ENCODE measurements at places on chromosomes 7 and 10.
A peak's percentile ranks its signal among the peaks of the same experiment; 100 is the strongest.

GRCh38 chr7:4189131-4189570 is 492.9 kb upstream of the FOXK1 start:
- peak; percentile 83 for DNase-seq

GRCh38 chr7:44633254-44634186 is 27.1 kb downstream of the OGDH start:
- DNase-seq, result peak; percentile 92

DNA sequence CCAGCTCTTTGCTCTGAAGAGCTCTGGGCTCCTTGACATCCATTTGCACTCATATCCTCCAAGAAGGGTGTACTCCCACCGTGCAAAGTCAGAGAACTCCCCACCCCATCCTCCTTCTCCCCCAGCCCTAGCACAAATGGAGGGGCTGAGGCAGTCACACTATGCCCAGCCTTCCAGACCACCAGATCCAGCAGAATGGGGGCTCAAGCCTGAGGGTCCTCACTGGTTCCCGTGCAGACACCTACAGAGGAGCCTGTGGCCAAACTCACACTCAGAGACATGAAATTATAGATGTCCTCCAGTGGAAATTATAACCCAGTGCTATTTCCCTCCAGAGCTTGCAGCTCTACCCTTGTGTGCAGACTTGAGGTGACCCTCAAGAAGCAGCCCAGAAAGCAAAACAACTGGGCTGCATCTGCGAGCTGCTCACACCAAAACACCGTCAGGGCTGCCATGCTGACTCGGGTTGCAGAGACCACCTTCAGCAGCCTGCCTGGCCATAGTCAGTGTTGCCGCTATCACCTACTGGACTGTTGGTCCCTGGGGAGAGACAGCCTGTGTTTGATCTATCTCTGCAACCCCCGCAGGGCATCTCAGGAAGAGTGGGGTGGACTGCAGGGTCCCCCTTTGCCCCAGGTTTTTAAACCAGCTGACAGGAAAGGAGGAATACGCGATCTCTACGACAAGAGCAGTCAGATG is 7.4 kb downstream of the ZNF488 start:
- DNase-seq, result no peak

DNA sequence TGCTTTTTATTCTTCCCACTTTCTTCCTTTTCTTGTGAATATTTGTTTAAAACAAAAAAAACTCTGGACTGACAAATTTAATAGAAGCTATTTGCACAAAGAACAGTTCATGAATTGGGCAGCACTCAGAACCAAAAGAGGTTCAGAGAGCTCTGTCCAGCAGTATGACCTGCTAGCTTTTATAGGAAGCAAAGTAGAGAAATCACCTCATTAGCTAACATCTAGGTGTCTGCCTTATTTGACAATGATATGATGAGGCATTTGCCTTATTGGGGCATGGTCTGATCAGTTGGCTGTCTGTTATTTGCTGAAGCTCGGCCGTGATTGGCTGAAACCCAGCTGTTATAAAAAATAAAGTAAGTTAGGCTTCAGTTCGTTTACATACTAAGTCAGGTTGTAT is 819 bp upstream of the TRIM4 start:
- no peak for DNase-seq

DNA sequence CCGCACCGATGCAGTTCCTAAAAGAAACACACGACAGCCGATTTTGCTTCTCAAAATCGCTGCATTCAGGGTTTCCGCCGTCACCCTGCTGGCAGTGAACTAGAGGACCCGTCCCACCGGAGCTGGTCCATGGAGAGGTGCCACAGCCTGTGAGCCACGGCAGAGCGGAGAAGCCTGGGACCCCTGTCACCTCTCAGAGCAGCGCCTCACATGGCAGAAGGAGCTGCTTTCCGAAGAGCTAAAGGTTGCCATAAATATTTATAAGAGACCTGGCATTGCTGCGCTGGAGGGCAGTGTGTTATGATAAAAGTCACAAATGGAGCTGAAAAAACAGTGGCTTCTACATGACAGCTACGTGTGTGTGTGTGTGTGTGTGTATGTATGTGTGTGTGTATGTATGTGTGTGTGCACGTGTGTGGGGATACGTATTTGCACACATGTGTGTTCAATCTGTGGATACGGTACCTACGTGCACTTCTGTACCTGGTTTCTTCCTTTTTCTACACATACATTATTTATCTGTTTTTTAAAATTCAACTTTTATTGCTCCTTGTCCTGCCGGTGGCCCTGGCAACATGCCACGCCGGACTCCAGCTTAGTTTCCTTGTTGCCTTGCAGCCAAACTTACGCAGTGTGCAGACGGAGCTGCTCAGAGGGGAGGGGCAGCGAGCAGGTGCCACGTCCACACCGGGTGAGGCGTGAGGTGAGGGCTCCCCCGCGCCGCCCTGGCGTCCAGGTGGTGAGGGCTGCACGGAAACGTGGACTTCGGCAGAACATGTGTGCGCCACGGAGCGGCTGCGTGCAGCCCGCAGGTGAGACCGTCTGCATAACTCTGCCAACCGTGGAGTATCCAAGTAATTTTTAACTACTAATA is 115.2 kb upstream of the PITRM1 start:
- peak; percentile 66 for DNase-seq

DNA sequence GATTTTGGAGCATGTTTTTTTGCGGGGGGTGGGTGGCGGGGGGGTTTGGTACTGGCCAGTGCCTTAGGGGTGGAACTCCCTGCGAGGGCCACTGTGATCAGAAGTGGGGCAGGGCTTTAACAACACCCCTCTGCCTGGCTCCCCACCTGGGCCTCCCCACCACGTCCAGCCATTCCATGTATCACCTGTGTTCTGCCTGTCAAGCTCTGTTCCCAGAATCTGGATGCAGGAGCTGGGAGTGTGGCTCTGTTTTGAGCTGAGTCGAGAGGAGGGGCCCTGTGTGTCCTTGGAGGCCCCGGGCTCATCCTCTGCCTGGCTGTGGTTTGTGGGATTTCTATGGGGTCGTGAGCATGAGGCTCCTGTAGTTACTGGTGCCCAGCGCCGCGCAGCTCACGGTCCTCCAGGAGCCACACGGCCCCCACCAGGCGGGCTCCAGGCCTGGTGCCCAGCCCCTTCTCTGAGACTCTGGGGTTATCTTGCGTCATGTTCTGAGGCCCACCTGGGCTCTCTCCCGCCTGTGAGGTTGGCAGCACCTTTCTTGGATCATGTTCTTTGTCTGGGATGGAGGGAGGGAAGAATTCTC is 29.6 kb downstream of the PFKFB3 start:
- no peak for DNase-seq

GRCh38 chr7:24130631-24131030 is 153.4 kb upstream of the NPY start:
- no peak for DNase-seq

DNA sequence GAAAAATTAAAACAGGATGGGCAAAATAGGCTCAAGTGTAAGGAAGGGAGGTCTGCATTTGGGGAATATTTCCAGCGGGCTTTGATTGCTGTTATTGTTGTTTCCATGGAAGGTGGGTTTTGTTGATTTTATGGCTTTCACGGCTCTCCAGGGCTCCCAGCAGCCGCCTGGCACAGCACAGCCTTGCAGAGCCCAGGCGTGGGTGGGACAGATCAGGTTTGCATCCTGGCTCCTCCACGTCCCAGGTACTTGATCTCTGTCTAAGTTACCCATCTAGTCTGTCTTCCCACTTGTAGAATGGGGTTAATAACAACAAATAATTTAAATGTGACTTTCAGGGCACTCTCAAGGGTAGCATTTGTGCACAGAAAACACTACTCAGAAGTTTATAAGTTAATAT is 45.2 kb downstream of the HTR5A start:
- no peak for DNase-seq

- DNase-seq, result no peak
Observed at GRCh38 chr10:15341502-15342128, 29.5 kb downstream of the FAM171A1 start.

- DNase-seq, result no peak
Observed at GRCh38 chr7:157017603-157018327, 7.3 kb upstream of the MNX1 start.

- DNase-seq, result no peak
Observed at GRCh38 chr7:22150221-22150620, 204.5 kb upstream of the CDCA7L start.

Data from kidney tubule cell (primary cell).